ENCODE measurements at places on chromosomes 12 and 14. TPM values are rescaled to one million over a fixed set of nuclear protein-coding genes. Genes with fewer than 3 reads are reported as not detected.

GRCh38 chr12:46461459-46461858 is 88.9 kb upstream of the SLC38A2 start:
- H3K36me3 ChIP-seq, result no peaks in the 10 kb centered on the region
- no peak for DNase-seq
- no peak overlapping the region for H3K4me3 ChIP-seq
- no peaks in the 10 kb centered on the region for H3K27me3 ChIP-seq

DNA sequence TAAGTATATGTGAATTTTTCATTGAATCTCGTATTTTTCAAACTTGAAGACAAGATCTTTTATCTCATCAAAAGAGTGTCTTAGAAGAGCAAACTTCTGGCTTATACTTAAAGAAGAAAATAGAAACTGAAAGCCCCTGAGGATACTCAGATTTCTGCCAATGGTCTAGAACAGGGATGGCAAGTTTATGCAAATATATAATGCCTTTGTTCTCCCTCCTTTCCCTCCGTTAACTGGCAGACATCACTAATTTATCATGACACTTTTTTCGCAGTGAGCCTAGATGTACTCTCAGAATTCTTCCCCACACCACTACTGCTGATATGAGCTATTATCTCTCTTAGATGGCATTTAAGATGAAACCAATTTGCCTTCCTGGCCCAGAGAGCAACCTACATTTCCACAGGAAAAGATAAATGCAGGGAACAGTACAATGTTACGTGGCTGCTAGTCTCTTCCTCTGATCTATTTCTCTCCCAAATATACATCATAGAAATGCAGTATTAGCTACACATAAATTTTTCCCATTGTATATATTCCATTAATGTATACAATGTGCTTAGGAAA is 40.0 kb upstream of the DAAM1 start:
- no peak overlapping the region for H3K4me3 ChIP-seq
- no peaks in the 10 kb centered on the region for H3K36me3 ChIP-seq
- DNase-seq, result no peak
- H3K27ac ChIP-seq, result no peak overlapping the region
- no peaks in the 10 kb centered on the region for H3K4me1 ChIP-seq
- no peaks in the 10 kb centered on the region for H3K27me3 ChIP-seq

- H3K27ac ChIP-seq, result no peak overlapping the region
- no peaks in the 10 kb centered on the region for H3K27me3 ChIP-seq
Observed at GRCh38 chr14:57080691-57081090, 188.0 kb downstream of the EXOC5 start.

DNA sequence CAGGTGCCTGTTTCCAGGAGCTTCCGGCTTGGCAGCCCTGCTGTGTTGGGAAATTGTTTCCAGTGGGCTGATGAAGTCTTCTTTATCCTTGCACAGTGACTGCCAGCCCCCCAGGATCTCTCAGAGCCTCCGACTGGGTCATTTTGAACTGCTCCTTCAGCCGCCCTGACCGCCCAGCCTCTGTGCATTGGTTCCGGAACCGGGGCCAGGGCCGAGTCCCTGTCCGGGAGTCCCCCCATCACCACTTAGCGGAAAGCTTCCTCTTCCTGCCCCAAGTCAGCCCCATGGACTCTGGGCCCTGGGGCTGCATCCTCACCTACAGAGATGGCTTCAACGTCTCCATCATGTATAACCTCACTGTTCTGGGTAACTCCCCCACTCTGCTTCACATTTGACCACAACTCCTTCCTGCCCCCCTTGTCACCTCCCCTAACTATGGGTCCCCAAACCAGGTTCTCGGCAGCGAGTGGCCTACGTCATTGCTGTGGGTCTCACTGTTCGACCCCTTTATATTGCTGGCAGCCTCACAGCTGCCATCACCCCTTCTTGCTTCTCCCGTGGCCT is 2.3 kb downstream of the LAG3 start:
- no peak overlapping the region for H3K4me3 ChIP-seq
- H3K27me3 ChIP-seq, result no peaks in the 10 kb centered on the region
- H3K27ac ChIP-seq, result no peak overlapping the region

DNA sequence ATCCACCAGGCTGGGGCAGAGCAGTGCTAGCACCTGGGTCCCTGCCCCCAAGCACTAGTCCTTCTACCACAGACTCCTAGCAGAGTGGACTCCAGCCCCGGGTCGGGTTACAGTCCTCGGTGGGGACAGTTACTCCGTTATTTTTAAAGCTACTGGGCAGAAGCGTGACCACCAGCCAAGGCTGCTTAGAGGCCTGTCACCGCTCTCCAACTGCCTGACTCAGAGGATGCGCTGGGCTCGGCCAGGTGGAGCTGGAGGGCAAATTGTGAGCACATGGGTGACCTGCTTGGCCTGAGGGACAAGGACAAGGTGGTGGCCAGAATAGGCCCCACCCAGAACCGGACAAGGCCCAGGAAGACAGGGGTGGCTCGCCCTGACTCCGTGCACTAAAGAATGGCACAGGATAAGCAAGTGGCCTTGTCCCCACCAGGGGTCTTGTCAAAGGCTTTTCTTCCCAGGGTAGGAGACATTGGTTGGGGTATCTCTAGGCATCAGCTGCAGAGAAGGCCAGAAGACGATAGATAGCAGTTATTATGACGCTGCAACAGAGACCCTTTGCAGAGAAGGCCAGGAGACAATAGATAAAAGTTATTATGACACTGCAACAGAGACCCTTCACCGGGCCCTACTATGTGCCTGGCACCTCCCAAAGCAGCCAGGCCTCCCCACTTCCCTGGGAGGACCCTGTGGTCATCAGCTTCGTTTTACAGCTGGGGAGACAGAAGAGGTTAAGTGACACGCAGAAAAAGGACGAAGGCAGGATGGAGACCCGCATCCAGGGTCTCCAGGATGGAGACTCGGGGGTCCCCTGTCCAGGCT is 1.6 kb downstream of the ABCB9 start:
- no peak overlapping the region for H3K4me3 ChIP-seq
- H3K27ac ChIP-seq, result no peak overlapping the region
- no peaks in the 10 kb centered on the region for H3K27me3 ChIP-seq

DNA sequence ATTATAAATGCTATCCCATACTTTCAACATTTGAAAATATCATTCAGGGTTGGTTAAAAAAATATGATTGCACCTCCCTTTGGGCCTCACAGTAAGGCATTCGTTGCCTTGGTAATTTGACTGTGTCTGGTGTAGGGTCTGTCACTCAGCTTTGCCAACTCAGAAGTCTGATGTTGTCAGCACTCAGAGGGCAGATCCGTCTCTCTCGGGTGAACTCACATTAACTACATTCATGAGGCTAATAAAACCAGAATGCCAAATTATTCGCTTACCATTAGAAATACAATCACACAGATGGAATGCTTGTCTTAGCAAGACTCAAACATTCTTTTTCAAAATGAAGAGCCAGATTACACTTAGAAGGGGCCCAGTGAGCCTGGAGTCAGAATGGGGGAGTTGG is 53.0 kb downstream of the NPAS3 start:
- H3K4me3 ChIP-seq, result no peak overlapping the region
- H3K27ac ChIP-seq, result no peak overlapping the region
- H3K27me3 ChIP-seq, result no peaks in the 10 kb centered on the region

GRCh38 chr12:109255377-109255776 is 53.7 kb downstream of the FOXN4 start:
- no peak overlapping the region for H3K27ac ChIP-seq
- H3K4me3 ChIP-seq, result no peak overlapping the region
- H3K36me3 ChIP-seq, result no peaks in the 10 kb centered on the region

DNA sequence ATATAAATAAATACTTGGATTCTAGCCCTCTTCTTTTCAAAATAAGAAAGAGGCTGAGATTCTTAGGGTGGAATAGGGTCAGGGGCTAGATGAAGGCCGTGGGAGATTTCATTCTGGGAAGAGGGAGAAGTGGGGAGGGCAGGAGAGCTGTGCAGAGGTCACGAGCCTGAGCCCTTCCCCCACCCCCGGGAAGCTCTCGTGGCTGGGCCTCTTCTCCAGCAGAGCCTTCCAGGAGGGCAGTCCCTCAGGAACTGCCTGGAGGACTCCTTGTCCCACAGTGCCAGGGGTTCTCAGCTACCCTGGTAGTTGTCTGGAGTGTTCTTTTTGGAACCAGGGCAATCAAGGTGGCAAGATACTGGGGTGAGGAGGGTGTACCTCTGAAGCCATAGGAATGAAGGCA is 94.0 kb downstream of the ESR2 start:
- no peak overlapping the region for H3K4me3 ChIP-seq
- H3K27ac ChIP-seq, result no peak overlapping the region
- no peak for DNase-seq

Gene MOK
- 9.3 TPM for total RNA-seq

GRCh38 chr12:76936275-76937193 is 57.7 kb upstream of the CSRP2 start:
- DNase-seq, result no peak
- H3K27ac ChIP-seq, result no peak overlapping the region
- H3K4me1 ChIP-seq, result no peaks in the 10 kb centered on the region
- H3K4me3 ChIP-seq, result no peak overlapping the region

Data from astrocyte (in vitro differentiated cells and primary cell).